Stimulated activated CD4-positive, alpha-beta T cell treated with anti-CD3 and anti-CD28 coated beads, Interleukin-1b, Interleukin-23, amount 100 ng/mL, for 1 hour (primary cell): ENCODE measurements at places on chromosomes 7 and 10.

DNA sequence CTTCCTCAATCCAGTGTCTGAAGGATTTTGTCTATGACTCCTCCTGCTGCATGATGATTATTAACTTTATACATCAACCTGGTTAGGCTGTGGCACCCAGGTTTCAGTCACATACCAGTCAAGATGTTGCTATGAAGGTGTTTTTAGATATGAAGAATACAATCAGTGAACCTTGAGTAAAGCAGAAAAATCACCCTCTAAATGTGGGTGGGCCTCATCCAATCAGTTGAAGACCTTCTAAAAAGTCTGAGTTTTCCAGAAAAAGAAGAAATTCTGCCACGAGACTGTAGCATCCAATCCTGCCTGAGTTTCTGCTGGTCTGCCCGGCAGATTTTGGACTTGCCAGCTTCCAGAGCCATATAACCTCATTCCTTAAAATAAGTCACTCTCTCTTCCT lies 126.1 kb upstream of the FRMD4A start:
- DNase-seq = no peak

DNA sequence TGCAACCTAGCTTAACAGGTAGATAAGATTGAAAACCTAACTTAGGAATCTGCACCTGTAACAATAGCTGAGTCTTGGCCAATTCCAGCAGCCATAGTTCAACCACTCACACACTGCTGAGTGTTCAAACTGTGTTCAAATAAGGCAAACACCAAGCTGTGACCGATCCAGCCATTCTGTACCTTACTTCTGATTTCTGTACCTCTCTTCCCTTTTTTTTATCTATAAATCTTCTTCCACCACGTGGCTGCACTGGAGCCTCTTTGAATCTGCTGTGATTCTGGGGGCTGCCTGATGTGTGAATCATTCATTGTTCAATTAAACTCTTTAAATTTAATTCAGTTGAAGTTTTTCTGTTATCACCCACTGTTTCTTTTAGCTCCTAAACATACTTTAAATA lies 15.7 kb upstream of the FOXL3 start:
- no peak for DNase-seq

- no peak for DNase-seq
These were observed 25.2 kb upstream of the ITPRID1 start for GRCh38 chr7:31488562-31489203.

DNA sequence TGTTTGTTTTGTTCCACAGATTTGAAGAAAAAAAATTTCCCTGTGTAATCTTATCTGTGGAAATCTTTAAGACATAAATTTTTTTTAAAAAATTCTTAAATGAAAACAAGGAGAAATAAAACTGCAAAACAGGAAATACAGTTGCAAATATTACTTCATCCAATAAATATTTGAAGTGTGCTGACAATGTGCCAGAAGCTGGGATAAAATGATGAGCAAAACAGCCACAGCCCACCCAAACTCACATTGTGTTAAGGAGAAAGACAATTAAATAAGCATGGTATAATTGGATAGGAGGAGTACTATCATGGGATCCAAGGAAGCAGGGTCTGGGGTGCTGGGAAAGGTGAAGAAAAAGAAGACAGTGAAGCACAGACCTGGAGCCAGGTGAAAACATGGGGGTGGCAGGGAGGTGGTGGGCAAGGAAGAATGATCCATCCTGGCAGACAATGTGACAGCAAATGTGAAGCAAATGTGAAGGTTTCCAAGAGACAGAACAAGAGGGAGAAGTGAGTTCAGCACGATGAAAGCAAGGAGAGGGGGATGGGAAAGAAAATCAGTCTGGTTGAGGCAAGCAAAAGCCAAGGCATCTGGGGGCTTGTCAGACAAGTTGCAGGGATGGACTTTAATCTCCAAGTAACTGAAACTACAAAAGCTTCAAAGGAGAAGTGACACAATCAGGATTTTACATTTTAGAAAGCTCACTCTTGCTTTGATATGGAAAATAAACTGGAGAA lies 135.9 kb downstream of the HIBADH start:
- DNase-seq = no peak

GRCh38 chr10:102065561-102066398 lies 631 bp downstream of the HPS6 start:
- DNase-seq = no peak

- no peak for DNase-seq
These were observed 28.3 kb downstream of the GBX1 start for GRCh38 chr7:151139071-151139790.

- no peak for DNase-seq
These were observed 66.6 kb downstream of the CAV1 start for GRCh38 chr7:116591202-116592040.

- DNase-seq = no peak
These were observed 493.8 kb downstream of the ARL4A start for GRCh38 chr7:13181216-13181615.

DNA sequence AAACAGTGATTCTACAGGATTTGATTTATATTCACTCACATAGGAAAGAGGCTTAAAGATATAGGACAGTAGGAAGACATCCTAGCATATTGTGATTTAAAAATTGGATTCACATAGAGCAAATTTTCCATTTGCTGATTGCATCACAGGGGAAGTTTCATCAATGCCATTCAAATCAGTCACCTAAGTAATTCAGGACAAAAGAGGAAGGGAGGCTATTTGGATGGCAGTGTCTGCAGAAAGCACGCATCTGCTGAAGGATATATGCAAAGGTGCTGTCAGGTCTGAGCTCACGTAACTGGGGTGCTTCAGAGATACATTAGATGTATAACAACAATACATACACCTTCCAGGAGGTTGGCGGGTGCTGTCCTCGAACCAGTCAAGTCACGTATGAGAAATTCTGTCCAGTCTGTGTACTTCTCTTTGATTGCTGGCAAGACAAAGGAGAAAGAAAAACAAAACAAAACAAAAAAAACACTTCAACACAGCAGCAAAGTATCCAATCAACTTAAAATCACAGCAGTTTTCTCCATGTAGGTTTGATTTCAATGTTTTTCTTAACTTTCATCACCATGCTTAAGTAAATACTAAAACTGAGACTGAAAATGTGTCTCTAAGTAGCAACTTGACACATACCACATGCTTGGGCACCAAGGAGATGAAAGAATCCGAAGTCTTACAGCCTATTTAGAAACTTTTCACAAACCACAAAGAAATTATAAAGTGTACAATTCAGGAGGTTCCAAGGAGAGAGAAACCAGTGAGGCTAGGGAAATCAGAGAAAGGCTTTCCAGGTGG lies 125.1 kb downstream of the SFMBT2 start:
- no peak for DNase-seq

DNA sequence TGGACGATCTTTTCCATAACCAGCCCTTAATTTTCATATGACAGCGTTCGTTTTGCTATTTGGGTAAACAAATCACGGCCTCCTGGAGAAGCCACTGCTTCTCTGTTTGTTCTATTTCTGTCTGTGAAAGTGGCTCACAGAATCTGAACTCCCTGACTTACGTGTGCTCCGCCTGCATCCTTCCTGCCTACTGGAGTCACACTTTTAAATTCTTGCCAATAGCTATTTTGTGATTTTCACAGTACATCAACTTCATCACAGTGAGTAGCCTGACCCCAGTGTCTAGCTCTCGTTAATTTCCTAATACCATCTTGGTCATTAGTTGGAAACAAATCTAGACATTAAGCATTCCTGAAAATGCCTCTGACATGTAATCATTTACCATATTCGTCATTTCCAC lies 49.0 kb upstream of the NPS start:
- no peak for DNase-seq
